Cardiac atrium fibroblast (primary cell): ENCODE measurements at places on chromosomes 6 and 20. TPM values are rescaled to one million over a fixed set of nuclear protein-coding genes. Genes with fewer than 3 reads are reported as not detected.

The GUCA1A gene
- total RNA-seq = not detected in 2 replicates

The SLC22A3 gene
- 3.2 and 3.4 TPM in 2 replicates for total RNA-seq

The LGSN gene
- not detected in 2 replicates for total RNA-seq

The DDO gene
- 0.16 TPM in 1 of 2 replicates, not detected in the other for total RNA-seq

The GNAS-AS1 gene
- 0.32 and 0.36 TPM in 2 replicates for total RNA-seq

The PMEPA1 gene
- 1.6 and 2.2 TPM in 2 replicates for total RNA-seq

The UBE2J1 gene
- total RNA-seq = 36.6 and 46.5 TPM in 2 replicates

The RAB44 gene
- total RNA-seq = 0.32 TPM in 1 of 2 replicates, not detected in the other

The CLIC5 gene
- total RNA-seq = not detected in 2 replicates

The UNC5CL gene
- not detected in 2 replicates for total RNA-seq
